ENCODE measurements at places on chromosomes 5 and 9. TPM values are rescaled to one million over a fixed set of nuclear protein-coding genes. Genes with fewer than 3 reads are reported as not detected.

DNA sequence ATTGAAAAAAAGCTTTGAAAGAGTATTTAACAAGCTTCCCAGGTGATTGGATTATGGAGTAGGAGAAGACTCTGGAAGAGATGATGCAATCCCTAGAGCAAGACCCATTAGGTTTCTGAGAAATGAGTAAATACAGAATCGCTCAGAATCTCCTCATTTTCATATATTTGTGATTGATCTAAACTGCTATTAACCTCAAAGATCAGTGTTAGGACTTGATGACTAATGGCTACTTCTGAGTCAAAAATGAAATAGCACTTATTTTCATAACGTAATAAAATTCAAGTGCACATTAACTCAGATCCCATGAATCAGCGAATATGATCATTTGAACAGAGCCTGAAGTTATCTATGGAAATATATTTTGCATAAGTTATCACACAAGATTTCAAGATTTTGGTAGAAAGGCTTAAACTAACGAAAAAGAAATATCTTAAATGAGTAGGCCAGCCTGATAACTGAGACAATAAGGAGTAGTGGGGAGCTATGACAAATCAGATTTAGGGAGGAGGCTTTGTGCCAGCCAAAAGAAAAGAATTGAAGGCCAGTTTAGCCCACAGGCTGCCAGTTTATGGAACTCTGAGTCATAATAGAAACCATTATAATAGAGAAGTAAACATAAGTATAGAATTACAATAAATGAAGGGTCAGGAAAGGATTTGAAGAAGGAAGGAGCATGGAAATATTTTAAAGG is 106.7 kb upstream of the OSMR start:
- ATAC-seq, result peak; percentile 57

The PTGDS gene
- total RNA-seq, result 1.2 TPM

The POU5F2 gene
- total RNA-seq, result 0.21 TPM

- ATAC-seq, result peak; percentile 59
These were observed 18.6 kb upstream of the MOB3B start for GRCh38 chr9:27548055-27548741.

- ATAC-seq, result no peak
These were observed 89.4 kb downstream of the ANGPTL2 start for GRCh38 chr9:127033061-127033460.

DNA sequence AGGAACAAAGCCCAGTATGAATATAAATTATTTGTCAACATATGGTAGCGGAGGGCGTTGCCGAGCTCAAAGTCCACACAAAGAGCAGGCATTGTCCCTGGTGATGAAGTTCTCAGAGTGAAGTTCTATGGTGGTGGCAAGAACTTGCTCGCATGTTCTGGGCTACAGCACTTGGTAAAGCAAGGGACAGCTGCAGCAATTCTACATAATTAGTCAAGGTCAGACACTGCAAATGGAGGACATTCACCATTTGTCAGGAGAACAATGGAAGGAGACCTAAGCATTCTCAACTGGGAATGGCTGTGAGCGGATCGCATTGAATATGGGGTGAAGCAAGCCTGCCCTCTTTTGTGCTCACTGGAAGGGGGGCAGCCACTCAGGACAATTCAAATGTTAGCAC is 503.8 kb upstream of the ADAMTS16 start:
- peak; percentile 78 for ATAC-seq

DNA sequence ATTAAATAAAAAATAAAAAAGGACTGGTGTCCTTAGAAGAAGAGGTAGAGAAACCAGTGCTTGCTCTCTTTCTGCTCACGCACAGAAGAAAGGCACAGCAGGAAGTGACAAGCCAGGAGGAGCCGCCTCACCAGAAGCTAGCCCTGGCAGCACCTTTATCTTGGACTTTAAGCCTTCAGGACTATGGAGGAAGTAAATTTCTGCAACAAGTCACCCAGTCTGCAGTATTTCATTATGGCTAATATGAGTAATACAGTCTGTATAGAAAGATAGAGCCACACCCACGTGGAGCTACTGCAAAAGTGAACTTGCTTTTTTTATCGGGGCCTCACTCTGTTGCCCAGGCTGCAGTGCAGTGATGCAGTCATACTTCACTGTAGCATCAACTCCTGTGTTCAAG is 68.4 kb downstream of the PDZD2 start:
- no peak for ATAC-seq

The HTR1A gene
- not detected for total RNA-seq

GRCh38 chr9:126558051-126558665 is 55.6 kb upstream of the LMX1B start:
- ATAC-seq, result peak; percentile 75

DNA sequence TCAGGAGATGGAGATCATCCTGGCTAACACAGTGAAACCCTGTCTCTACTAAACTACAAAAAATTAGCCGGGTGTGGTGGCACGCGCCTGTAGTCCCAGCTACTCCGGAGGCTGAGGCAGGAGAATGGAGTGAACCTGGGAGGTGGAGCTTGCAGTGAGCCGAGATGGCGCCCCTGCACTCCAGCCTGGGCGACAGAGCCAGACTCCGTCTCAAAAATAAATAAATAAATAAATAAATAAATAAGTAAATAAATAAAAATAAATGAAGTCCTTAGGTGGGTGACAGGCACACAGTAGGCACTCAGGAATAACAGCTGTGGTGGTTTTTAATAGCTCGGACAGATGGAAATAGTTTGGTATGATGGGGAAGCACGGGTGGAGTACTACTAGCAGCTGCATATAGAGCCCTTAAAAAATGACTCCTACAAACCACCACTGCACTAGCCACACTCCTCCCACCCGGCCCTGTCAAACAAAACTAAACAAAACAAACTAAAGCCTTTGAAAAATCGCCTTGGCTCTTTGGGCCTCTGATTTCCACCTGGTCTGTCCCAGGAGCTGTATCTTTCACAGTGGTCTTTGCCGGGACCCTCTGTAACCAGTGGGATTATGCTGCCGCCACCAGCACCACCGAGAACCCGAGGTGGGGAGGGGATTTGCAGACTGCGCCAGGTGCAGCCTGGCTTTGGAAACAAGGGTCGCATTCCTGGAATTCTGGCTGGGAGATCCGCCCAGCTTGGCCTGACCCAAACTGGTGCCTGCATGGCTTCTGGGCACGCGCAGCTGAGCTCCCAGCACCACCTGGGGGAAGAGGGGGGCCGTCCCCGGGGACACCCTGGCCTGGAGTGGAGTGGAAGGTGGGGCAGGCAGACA is 5.1 kb upstream of the WDR5 start:
- no peak for ATAC-seq

DNA sequence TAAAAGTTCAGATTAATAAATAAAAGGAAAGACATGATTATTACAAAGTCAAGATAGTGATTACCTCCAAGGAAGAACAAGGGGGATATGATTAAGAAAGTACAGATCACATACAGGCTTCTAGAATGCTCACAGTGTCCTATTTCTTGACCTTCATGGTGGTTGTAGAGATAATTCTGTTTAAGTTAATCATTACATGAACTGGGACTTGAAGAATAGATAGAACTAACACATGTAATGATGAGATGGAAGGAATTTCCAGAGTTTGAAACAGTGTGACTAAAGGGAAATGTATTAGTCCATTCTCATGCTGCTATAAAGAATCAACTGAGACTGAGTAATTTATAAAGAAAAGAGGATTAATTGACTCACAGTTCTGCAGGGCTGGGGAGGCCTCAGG is 72.7 kb downstream of the LURAP1L start:
- no peak for ATAC-seq

Measured in motor neuron (in vitro differentiated cells).